ENCODE measurements at places on chromosomes 5 and 9.

GRCh38 chr9:131436376-131436775 is 42.5 kb downstream of the PRRC2B start:
- DNase-seq, result no peak

DNA sequence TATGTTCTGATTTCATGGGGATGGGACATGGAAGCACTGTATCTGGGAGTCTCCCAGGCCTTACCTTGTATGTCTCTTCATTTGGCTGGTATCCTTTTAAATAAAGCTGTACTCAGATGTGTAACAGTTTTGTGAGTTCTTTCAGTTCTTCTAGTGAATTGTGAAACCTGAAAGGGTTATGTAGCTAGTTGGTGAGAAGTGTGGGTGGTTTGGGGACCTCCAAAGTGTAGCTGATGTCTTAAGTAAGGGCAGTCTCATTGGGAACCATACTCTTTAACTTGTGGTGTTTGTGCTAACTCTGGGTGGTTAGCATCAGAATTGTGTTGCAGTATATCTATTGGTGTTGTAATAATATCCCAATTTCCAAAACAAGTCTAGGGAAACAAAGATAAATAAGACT is 166.9 kb upstream of the CCNH start:
- DNase-seq, result no peak

DNA sequence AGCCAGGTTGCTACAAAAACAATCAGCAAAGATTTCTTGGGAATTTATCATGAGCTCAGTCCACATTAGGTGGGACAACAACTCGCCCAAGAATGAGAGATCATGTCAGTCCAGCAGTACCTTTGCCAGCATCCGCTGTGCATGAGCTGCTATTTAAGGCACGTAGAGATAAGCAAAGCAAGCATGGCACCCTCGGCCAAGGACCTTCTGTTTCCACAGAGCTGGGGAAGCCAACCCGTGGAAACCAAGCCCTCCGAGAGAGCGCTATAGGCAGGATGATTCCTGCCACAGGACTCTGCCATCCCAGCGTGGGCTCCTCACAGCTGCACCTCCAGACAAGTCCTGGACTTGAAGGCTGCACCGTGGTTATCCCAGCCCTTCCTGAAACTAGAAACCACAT is 189.5 kb upstream of the PPP1R26 start:
- DNase-seq, result no peak

DNA sequence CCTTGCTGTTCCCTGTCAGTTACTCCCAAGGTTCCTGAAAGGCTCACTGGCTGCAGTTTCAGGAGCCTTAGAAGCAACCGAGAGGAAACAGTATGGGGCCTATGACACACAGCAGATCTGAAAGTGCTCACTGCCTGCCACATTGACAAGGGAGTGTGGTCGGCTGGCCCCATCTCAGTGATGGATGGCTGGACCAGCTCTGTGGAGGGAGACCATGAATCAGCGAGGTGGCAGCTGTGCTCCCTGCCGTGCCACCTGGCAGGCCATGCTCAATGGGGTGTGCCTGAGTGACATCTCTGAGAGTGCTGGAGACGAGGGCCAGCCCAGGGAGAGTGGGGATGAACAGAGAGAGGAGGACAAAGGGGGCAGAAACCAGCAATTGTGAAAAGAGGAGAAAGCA is 49.1 kb downstream of the DOCK2 start:
- DNase-seq, result peak; percentile 61

DNA sequence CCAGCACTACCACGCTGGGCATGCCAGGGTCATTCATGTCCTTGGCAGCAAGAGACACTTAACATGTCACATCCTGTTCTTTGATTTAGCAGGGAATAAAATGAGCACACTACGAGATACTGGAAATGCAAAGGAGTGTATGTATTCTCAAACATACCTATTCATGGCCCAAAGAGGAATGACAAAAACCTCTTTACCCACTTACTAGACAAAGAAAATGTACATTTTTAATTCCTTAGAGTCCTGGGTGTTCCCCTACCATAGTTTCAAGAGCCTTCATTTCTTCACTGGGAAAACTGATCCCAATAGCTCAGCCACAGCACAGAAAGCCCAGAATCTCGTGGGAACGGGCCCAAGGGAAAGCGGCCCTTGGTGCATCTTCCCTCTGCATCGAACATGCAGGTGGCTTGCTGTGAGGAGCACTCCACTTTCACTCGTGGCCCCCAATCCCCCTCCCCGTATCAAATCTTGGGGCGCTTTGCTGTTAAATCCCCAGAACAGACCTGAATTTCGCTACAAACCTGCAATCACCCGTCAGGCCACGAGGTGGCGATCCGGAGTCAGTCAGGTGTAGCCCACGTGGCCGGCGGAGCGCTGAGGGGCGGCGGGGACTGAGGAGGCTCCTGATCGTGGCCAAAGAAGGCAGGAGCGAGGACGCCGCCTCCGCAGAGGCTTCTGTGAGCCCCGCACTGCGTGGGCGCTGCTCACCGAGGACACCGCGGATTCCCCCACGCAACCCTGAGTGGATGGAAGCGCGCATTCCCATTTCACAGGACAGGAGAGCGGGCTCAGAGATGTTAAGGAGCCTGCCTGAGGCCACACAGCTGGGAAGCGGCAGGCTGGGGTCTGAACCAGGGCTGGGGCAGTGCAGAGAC is 91.4 kb downstream of the LMX1B start:
- DNase-seq, result peak; percentile 92

GRCh38 chr5:16554110-16554509 is 62.7 kb downstream of the RETREG1 start:
- no peak for DNase-seq

GRCh38 chr5:74016373-74016772 is 390.4 kb downstream of the ARHGEF28 start:
- peak; percentile 66 for DNase-seq

GRCh38 chr9:38205279-38205678 is 136.3 kb upstream of the SHB start:
- DNase-seq, result peak; percentile 51

Data from Karpas-422 (cell line).